ENCODE measurements at places on chromosomes 7 and 10.

DNA sequence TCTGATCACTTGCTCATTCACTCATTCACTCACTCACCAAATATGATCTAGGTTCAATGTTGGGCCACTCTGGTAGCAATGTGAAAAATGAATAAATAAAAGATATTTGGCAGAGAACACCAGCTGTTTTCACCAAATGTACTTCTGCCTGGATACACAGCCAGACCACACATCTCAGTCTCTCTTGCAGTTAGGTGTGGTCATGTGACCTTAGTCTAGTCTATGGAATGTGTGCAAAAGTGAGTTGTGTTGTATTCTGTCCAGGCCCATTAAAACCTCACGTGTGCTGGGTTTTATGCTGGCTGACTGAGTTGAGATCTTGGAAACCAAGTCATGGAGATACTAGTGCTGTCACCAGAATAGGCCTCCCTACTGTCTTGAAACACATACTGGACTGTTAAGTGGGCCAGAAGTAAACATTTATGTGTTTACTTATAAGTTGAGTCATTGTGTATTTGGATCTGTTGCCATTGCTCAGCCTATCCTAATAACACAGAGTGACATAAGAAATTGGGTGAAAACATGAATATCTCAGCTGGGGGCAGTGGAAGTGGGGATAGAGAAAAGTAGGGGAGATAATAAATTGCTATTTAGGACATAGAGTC, 145.5 kb downstream of the PTEN start:
- DNase-seq, result no peak

DNA sequence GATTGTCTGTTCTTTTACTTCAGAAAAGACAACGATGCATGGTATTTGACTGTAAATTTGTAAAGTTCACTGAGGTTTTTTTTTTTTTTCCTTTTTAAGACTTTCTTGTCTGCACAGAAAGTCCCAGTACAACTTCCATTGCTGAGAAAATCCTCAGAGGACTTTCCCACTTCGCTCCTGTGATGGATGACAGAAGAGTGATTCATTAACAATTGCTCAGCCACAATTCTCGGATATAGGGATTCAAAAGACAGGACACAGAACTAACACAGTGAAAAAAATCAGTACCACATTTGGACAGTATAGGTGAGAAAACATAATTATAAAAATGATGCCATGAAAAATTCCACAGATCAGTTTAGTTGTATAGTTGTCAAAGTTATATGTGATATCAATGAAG, 48.0 kb downstream of the SEC23IP start:
- no peak for DNase-seq

- no peak for DNase-seq
Measured at GRCh38 chr7:108413782-108414492, 42.3 kb downstream of the NRCAM start.

- no peak for DNase-seq
Measured at GRCh38 chr7:131898418-131898817, 342.0 kb upstream of the PODXL start.

DNA sequence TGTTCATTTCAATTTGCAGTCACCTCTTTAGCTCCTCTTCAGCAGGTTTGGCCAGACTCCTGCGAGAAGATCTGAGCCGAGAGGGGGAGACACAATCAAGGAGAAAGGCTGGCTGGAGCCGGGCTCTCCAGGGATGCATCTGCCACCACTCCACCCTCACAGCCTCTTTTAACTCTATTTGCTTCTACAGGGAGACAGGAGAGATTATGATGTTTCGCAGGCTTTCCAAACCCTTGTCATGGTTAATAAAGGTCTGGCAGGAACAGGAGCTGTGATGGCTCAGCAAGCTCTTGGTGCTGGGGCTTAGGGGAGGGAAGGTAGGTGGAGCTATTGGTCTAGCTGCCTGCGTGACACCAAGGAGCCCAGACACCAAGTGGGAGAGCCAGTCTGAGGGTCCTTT, 448.1 kb upstream of the PODXL start:
- DNase-seq, result peak; percentile 17

DNA sequence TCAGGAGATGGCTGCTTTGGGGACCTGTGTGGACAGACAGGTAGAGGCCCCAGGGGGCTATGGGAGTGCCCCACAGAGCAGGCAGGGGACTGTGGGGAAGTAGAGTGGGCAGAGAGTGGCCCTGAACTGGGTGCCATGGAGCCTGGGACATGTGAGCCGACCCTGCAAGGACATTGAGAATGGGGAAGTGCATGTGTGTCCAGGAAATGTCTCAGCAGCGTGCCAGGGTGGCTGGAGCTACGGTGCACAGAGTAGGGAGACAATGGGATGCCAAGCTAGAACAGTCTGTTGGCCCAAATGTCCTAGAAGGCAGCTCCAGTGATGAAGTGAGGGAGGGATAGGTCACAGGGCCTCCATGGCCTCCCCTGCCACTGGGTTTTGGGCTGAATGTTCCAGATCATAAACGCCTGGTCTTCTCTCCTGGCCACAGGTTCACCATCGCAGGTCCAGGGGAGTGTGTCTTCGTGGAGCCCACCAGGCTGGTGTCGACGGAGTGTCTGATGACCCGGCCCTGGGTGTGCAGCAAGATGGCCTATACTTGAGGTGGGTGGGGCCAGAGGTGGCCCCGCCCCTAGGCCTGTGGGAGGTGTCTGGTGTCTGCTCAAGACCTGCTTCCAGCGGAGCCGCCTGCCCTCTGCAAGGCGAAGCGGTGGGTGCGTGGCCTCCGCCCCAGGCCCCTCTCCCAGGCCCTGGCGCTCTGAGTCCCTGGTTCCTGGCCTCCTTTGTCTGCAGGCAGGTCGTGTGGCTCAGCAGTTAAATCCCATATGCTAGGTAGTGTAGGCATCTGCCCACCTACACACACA, 20.5 kb downstream of the CLEC2L start:
- no peak for DNase-seq

GRCh38 chr7:148238761-148239325, 351.7 kb upstream of the C7orf33 start:
- no peak for DNase-seq

- no peak for DNase-seq
Measured at GRCh38 chr10:63910806-63911205, 389.6 kb downstream of the REEP3 start.

GRCh38 chr10:32315424-32315823, 31.5 kb downstream of the EPC1 start:
- DNase-seq, result no peak

DNA sequence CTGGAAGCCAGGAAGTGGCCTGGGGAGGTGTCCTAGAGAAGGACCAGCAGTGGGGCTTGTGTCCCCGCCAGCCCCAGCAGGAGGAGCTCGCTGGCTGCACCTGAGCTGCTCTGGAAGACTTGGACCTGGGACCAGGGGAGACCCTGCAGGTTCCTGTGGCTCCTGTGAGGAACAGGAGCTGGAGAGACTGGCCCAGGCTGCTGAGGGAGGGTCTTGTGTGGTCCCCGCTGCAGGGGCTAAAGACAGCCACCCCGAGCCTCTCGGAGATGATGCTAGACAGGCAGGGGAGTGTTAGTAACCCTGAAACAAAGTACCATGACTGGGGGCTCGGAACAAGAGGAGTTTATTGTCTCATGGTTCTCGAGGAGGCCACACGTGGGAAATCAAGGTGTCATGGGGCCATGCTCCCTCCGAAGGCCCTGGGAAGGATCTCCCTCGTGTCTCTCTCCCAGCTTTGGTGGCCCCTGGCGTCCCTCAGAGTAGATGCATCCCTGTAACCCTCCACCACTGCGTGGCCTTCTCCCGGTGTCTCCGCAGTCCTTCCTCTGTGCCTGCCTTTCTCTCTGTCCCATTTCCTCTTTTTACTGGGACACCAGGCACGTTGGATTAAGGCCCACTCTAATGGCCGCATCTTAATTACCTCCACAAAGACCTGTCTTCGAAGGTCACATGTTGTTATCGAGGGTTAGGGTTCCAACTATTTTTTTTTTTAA, 348.4 kb downstream of the GLRX3 start:
- no peak for DNase-seq

GRCh38 chr7:12728192-12728538, 40.7 kb downstream of the ARL4A start:
- DNase-seq, result no peak

GRCh38 chr10:129966370-129966888, 2.4 kb upstream of the EBF3 start:
- DNase-seq, result no peak

- peak; percentile 68 for DNase-seq
Measured at GRCh38 chr7:157432957-157433576, 96.3 kb downstream of the DNAJB6 start.

DNA sequence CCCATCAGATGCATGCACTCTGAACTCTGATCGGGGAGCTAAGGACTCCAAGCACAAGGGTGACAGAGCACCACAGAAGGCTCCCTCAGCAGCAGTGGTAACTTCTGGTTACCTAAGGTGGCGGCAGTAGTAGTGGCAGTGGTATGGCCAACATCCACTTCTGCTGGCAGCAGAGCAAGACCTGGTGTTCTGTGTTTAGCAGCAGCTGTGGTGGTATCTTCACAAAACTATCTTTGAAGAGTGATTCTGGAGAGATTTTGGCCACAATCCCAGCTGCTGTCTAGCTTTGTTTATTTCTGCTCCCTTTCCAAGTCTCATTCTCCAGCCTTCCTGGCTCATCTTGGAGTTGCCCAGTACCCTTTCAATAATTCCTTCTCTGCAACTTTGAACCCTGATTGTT, 102.4 kb upstream of the LRGUK start:
- DNase-seq, result no peak

DNA sequence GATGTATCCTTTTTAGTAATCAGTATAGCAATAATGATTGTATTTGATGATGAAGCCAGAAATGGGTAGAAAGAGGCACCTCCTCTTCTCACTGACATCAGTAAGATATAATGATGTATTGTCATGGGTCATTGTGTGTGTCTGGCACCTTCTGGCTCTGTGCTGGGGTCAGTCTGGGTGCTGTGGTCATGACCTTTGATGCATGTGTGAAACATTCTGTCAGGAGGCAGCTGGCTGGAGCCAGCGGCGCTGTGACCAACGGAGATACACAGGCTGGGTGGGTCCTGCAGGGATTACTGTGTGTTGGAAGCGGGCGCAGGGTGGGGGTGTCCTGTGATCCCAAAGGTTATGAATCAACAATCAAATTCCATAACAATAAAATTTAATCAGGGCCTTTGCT, 35.2 kb downstream of the EEPD1 start:
- no peak for DNase-seq

DNA sequence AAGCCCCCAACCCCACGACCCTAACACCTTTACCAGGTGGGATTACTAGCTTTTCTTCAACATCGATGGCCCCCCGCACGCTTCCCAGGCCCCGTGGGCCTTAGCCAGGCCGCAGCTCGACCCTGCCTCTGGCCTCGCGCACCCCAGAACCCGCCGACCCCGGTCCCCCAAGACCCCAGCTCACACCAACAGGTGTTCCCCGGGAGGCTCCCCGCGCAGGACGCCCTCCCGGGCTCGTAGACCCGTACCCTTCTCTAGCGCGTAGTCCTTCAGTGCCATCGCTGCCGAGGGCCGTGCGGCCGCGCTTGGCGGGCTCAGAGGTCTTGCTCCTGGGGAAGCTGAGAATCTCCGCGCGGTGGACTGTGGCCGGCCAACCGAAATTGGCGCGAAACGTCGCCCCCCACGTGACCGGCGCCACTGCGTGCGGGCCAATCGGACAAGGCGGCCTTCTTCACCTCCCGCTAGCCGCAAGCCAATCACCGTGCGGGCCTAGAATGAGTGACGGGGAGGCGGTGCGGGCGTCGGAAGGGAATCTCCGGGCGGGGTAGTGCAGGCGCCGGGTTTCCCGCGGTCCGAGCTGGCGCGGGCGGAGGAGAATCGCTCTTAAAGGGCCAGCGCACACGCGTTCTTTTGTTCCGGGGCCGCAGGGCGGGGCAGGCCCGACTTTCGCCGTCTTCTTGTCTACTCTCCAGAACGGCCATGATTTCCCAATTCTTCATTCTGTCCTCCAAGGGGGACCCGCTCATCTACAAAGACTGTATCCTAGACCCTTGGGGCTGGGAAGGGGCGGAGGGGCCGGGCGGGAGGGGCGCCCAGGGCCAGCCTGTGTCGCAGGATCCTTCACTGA, at the start of the genes AP4M1 and MCM7:
Gene AP4M1 (plus strand): TSS at position 628 of the 847 bp plus-strand sequence. CDS start 72 bp downstream, at position 700.
Gene MCM7 (minus strand): TSS at position 382 of the 847 bp plus-strand sequence. CDS start 103 bp downstream, at position 279.
- DNase-seq, result peak; percentile 99

GRCh38 chr10:35409094-35409582, 72.8 kb downstream of the CCNY start:
- peak; percentile 89 for DNase-seq

DNA sequence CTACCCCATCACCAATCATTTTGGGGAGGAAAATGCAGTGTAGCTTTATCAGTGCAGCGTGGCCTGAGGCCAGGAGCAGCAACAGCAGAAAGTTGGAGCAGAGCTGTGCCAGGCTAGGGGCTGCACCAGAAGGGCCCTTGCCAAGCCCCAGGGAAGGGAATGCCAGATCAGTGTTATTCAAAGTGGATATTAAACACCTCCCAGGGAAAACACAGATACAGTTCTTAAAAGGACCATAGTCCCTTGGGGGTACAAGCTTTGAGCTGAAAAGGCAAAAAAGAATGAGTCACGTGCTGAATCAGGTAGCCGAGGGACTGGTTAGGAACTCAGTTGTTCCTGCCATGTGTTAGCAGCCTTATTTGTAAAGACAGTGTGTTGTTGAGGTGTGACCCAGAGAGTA, 54.0 kb downstream of the GSDME start:
- no peak for DNase-seq

- no peak for DNase-seq
Measured at GRCh38 chr10:69955897-69956740, 96.5 kb upstream of the MACROH2A2 start.

- DNase-seq, result peak; percentile 90
Measured at GRCh38 chr10:14074062-14074884, 256.5 kb downstream of the FRMD4A start.

GRCh38 chr10:25701652-25702051, 232.4 kb upstream of the MYO3A start:
- DNase-seq, result no peak

DNA sequence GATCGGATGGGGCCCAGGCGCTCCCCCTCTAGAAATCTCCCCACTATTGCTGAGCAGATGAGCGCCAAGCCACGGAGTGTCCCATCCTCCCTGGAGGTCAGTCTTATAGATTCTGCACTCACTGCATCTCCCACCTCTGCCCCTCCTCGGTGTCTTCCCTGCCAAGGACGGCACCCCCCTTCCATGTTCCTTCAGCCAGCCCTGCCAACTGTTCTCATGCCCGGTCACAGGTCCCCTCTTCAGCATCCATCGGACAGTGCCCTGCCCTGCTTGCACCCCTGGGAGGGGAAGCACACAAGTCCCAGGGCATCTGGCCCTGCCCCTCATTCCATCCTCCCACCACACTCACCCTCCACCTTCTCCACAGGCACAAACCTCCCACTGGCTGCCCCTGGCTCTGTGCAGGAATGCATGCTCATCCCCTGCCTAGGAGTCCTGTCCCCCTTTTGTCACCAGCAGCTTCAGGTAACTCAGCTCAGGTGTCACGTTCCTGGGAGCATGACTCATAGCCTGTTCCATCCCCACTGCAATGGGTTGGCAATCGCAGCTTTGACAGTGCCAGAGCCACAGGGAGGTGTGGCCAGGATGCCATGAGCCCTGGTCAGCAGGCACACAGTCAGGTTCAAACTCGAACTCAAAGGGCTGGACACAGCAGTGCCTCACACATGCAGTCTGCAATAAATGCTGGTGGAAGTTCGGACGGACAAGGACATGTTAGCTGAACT, 234.7 kb upstream of the TCERG1L start:
- no peak for DNase-seq

DNA sequence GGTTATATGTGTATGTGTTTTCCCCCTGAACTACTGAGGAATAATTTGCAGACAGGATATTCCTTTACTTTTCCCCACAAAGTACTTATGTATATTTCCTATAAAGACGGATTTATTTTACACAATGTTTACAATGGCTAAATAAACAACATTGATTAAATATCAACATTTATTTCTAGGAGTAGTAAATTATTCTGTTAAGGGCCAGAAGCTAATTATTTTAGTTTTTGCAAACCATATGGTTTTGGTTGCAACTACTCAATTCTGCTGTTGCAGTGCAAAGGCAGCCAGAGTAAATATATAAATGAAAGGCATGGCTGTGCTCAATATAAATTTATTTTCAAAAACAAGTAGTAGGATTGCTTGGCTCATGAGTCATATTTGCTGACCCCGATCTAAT, 907.1 kb upstream of the MBL2 start:
- DNase-seq, result no peak
